ENCODE measurements at places on chromosomes 4 and X. TPM values are rescaled to one million over a fixed set of nuclear protein-coding genes. Genes with fewer than 3 reads are reported as not detected.

The IL13RA1 gene
- total RNA-seq, result not detected

The TMEM47 gene
- total RNA-seq, result not detected

The GLRA2 gene
- not detected for total RNA-seq

The PRSS12 gene
- not detected for total RNA-seq

The CDS1 gene
- 0.07 TPM for total RNA-seq

DNA sequence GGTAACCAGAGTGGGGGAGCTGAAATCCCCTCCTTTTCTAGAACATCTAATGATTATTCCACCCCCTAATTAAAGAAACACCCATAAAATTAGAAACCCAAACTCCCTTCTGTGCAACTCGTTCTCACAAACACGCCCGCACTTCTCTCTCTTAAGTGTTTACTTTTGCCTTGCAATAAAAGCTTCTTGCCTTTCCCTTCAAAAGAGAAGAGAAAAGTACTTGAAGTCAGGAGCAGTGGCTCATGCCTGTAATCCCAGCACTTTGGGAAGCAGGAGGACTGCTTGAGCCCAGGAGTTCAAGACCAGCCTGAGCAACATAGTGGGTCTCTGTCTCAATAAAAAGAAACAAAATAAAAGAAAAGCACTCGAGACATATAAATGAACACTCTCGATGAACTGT lies 3.6 kb upstream of the GPR173 start:
- no peaks in the 10 kb centered on the region for H3K36me3 ChIP-seq
- peaks cover 5% of the 10 kb centered on the region for H3K27me3 ChIP-seq
- H3K4me1 ChIP-seq, result peaks cover 3% of the 10 kb centered on the region
- no peak for DNase-seq
- H3K27ac ChIP-seq, result no peak overlapping the region

DNA sequence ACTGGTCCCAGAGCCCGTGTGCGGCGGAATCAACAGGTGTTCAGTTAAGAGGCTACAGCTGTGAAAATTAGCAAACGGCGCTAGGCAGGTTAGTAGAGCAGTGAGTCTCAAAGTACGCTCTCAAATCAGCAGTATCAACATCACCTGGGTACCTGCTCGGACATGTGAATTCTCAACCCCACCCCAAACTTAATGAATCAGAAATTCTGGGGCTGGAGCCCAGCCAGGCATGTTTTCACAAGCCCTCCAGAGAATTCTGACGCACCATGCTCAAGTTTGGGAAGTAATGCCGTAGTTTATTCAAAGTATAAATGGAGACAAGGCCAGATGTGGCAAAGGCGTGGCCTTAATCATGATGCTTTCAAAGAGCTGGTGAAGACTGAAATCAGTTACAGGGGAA lies 58.2 kb upstream of the PTCHD1 start:
- no peak for DNase-seq
- no peak overlapping the region for H3K4me3 ChIP-seq
- no peaks in the 10 kb centered on the region for H3K4me1 ChIP-seq
- H3K27me3 ChIP-seq, result no peaks in the 10 kb centered on the region
- H3K36me3 ChIP-seq, result no peaks in the 10 kb centered on the region

The COL4A6 gene
- not detected for total RNA-seq

The TRAM1L1 gene
- total RNA-seq, result not detected

The SPANXN3 gene
- not detected for total RNA-seq

GRCh38 chrX:71151366-71151765 lies 6.7 kb downstream of the NLGN3 start:
- H3K27ac ChIP-seq, result no peak overlapping the region
- peaks cover 2% of the 10 kb centered on the region for H3K4me1 ChIP-seq
- DNase-seq, result no peak
- no peaks in the 10 kb centered on the region for H3K27me3 ChIP-seq
- H3K36me3 ChIP-seq, result no peaks in the 10 kb centered on the region
- no peak overlapping the region for H3K4me3 ChIP-seq

The PCDH10 gene
- total RNA-seq, result not detected

- peaks cover 5% of the 10 kb centered on the region for H3K36me3 ChIP-seq
- H3K4me1 ChIP-seq, result peaks cover 21% of the 10 kb centered on the region
- no peak for DNase-seq
- H3K27ac ChIP-seq, result no peak overlapping the region
- H3K27me3 ChIP-seq, result no peaks in the 10 kb centered on the region
These were observed 159.5 kb downstream of the PPP3CA start for GRCh38 chr4:101187841-101188240.

The VCX2 gene
- total RNA-seq, result not detected

The CLNK gene
- 0.18 TPM for total RNA-seq

The DYNLT3 gene
- 24.8 TPM for total RNA-seq

GRCh38 chrX:68114573-68115129 lies 318.6 kb downstream of the OPHN1 start:
- no peak overlapping the region for H3K4me3 ChIP-seq
- H3K36me3 ChIP-seq, result no peaks in the 10 kb centered on the region
- DNase-seq, result no peak
- no peak overlapping the region for H3K27ac ChIP-seq
- no peaks in the 10 kb centered on the region for H3K4me1 ChIP-seq

GRCh38 chr4:187125062-187125461 lies 401.4 kb upstream of the FAT1 start:
- no peak for DNase-seq
- H3K27me3 ChIP-seq, result no peaks in the 10 kb centered on the region
- no peaks in the 10 kb centered on the region for H3K36me3 ChIP-seq
- H3K4me1 ChIP-seq, result no peaks in the 10 kb centered on the region
- no peak overlapping the region for H3K4me3 ChIP-seq

DNA sequence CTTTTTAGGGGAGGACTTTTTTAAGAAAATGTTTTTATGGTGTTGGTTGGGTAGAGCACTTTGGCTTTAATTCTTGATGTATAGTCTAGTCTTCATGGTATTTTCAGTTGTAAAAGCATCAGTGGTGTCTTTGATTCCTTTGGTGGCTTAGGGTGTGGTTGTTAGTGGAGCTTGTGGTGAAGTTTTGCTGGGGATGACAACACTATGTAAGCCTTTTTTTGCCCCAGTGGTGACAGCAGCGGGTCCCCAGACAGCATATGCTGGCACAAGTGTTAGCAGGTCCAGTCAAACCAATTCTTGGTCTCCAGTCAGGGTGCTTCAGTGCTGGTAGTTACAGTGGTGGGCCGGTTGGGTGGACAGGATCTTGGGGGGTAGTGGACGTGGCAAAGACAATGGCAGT lies 52.0 kb downstream of the CHIC1 start:
- no peaks in the 10 kb centered on the region for H3K27me3 ChIP-seq
- DNase-seq, result no peak
- H3K36me3 ChIP-seq, result peaks cover 52% of the 10 kb centered on the region
- no peak overlapping the region for H3K27ac ChIP-seq
- H3K4me1 ChIP-seq, result peaks cover 13% of the 10 kb centered on the region
- no peak overlapping the region for H3K4me3 ChIP-seq

DNA sequence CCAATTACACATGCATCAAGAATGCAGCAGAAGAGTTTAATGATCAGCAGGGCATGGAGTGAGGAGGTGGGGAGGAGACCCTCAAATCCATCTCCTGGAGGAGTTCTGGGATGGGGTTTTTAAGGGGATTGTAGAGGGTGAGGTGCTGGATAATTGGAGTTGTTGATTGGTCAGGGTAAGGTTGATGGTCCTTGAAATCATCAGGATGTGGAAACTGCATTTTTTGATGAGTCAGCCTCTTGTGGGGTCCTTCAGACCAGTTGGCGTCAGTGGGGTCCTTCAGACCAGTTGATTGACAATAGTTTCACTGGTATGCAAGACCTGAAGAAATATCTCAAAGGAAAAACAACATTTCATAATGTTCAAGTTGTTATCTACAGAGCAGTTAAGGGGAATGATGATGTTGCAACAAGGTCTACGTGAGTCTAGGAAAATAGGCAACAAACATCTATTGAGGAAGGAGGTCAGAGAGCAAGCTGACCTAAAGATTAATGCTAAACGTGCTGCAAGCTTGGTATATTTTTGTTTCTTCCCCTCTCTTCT lies 88.3 kb downstream of the NRK start:
- no peak overlapping the region for H3K27ac ChIP-seq
- H3K27me3 ChIP-seq, result no peaks in the 10 kb centered on the region
- H3K4me1 ChIP-seq, result no peaks in the 10 kb centered on the region
- no peak for DNase-seq
- no peak overlapping the region for H3K4me3 ChIP-seq

DNA sequence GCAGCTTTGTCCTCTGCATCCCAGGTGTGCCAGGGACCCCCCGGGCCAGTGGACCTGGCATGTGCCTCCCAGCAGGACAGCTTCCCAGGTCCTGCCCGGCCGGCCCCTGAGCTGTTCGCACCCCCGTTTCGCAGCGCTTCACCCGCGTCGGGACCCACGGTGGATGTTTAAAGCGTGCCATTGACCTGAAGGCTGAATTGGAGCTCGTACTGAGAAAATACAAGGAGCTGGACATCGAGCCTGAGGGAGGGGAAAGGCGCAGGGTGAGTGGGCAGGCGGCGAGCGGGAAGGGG lies 7.9 kb downstream of the UVSSA start:
- DNase-seq, result no peak
- no peaks in the 10 kb centered on the region for H3K27me3 ChIP-seq
- H3K36me3 ChIP-seq, result no peaks in the 10 kb centered on the region
- H3K27ac ChIP-seq, result no peak overlapping the region
- peaks cover 12% of the 10 kb centered on the region for H3K4me1 ChIP-seq
- no peak overlapping the region for H3K4me3 ChIP-seq

The CXorf58 gene
- total RNA-seq, result not detected

GRCh38 chrX:39532761-39533160 lies 565.0 kb downstream of the BCOR start:
- no peak for DNase-seq
- no peak overlapping the region for H3K27ac ChIP-seq
- peaks cover 5% of the 10 kb centered on the region for H3K4me1 ChIP-seq
- H3K4me3 ChIP-seq, result no peak overlapping the region
- no peaks in the 10 kb centered on the region for H3K27me3 ChIP-seq

The GPR78 gene
- not detected for total RNA-seq

GRCh38 chr4:14111730-14112181 lies 484.2 kb upstream of the BOD1L1 start:
- H3K4me1 ChIP-seq, result no peaks in the 10 kb centered on the region
- no peaks in the 10 kb centered on the region for H3K36me3 ChIP-seq
- no peak for DNase-seq

GRCh38 chr4:10180927-10181744 lies 64.5 kb upstream of the WDR1 start:
- H3K4me1 ChIP-seq, result peaks cover 32% of the 10 kb centered on the region
- H3K27ac ChIP-seq, result peak overlapping the region; percentile 93
- no peaks in the 10 kb centered on the region for H3K27me3 ChIP-seq

DNA sequence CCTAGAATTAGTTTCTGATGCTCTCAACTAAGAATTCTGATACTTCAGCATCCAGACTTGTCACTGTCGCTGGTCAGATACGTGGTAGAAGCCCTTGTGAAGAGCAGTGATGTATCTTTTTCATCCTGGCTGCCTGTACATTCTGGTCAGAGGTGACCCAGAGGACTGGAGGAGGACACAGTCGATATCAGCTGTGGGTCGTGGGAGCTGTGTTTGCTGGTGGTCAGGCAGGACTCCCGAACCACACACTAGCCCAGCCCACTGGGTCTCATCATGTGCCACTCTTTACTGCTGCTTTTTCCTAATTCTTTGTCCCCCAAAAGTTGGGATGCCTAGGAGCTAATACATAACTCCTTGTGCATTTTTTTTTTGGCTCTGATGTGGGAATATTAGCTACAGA lies 6.5 kb downstream of the DCUN1D4 start:
- no peaks in the 10 kb centered on the region for H3K27me3 ChIP-seq
- no peak overlapping the region for H3K4me3 ChIP-seq
- peaks cover 48% of the 10 kb centered on the region for H3K4me1 ChIP-seq
- DNase-seq, result no peak
- H3K36me3 ChIP-seq, result peaks cover 14% of the 10 kb centered on the region

DNA sequence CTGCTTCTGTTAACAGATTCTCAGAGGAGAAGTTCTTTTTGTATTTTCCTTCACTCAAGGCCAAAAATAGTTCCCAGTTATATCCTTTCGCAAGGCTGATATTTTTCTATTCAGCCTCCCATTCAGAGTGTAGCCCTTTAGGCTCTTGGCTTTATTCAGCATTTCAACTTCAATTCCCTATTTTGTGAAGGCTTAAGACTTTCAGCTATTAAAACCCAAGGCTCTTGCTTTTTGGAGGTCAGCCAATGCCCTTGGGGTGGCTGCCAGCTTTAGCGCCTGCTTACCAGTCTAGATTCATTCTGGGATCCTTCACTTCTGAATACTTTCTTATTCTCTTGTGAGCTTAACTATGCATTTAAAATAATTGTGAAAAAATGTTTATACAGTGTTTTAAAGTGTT lies 57.3 kb upstream of the ADGRA3 start:
- no peaks in the 10 kb centered on the region for H3K4me1 ChIP-seq
- no peak for DNase-seq
- H3K36me3 ChIP-seq, result peaks cover 2% of the 10 kb centered on the region
- no peak overlapping the region for H3K4me3 ChIP-seq
- H3K27me3 ChIP-seq, result no peaks in the 10 kb centered on the region

The CXXC4 gene
- not detected for total RNA-seq

DNA sequence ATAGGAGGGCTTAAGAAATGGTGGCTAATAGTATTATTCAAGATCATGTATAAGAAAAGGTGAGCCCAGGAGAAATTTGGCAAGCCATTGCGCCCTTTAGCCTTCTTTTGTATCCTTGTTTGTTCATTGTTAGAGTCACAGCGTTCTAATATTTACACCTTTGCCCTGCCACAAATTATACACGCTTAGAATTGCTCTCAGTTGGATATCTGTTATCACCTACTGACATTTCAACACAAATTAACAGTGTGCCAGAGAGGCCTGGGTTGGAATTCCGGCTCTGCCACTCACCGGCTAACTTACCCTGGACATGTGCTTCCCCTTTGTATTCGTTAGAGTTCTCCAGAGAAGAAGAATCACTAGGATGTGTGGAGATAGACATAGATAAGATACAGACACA lies 148.7 kb upstream of the KIT start:
- no peaks in the 10 kb centered on the region for H3K36me3 ChIP-seq
- no peak overlapping the region for H3K27ac ChIP-seq
- H3K4me3 ChIP-seq, result no peak overlapping the region
- DNase-seq, result no peak
- peaks cover 7% of the 10 kb centered on the region for H3K27me3 ChIP-seq

DNA sequence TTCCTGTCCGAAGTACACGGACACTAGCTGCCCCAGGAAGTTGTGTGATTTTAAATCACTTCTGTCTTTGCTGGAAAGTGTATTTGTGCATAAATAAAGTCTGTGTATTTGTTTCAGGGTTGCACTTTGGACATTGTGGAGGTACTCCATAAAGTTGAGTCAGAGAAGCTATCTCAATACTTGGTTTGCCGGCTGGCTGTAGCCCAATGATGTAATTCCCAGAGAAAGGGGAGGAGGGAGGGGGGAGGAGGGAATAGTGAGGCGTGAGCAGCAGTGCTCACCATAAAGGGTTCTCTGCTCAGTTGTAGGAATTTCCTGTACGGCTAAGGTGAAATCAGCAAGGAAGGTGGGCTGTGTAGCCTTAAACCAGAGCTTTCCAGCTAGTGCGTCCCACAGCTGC lies 7.5 kb downstream of the APEX2 start:
- no peak for DNase-seq
- H3K4me1 ChIP-seq, result peaks cover 27% of the 10 kb centered on the region
- no peak overlapping the region for H3K4me3 ChIP-seq
- no peak overlapping the region for H3K27ac ChIP-seq
- no peaks in the 10 kb centered on the region for H3K27me3 ChIP-seq

The LIMCH1 gene
- total RNA-seq, result not detected

- H3K4me3 ChIP-seq, result no peak overlapping the region
- no peak overlapping the region for H3K27ac ChIP-seq
- no peaks in the 10 kb centered on the region for H3K36me3 ChIP-seq
- H3K4me1 ChIP-seq, result no peaks in the 10 kb centered on the region
These were observed 37.3 kb downstream of the NUDT11 start for GRCh38 chrX:51459125-51459524.

Measured in activated CD8-positive, alpha-beta T cell treated with anti-CD3 and anti-CD28 coated beads for 36 hours (primary cell).